Type B pancreatic cell (in vitro differentiated cells): ENCODE measurements at places on chromosomes 1 and 21. TPM values are rescaled to one million over a fixed set of nuclear protein-coding genes. Genes with fewer than 3 reads are reported as not detected.

The ELOA gene
- total RNA-seq, result 39.6 and 44.3 TPM in 2 replicates

The ARTN gene
- total RNA-seq, result 6.4 and 7.2 TPM in 2 replicates

The B3GALT5 gene
- total RNA-seq, result 14.2 and 27.5 TPM in 2 replicates

The MTF2 gene
- total RNA-seq, result 39.4 and 67.8 TPM in 2 replicates

The SLC2A5 gene
- 2.7 and 10.7 TPM in 2 replicates for total RNA-seq
